Stimulated activated naive CD8-positive, alpha-beta T cell treated with anti-CD3 and anti-CD28 coated beads, Interleukin-15, Interleukin-2, amounts not matched to agents 100 U/mL and 50 U/mL, for 24 hours (primary cell): ENCODE measurements at places on chromosomes 6 and 20.

GRCh38 chr6:157019733-157020132 lies 242.6 kb downstream of the ARID1B start:
- no peak for DNase-seq

DNA sequence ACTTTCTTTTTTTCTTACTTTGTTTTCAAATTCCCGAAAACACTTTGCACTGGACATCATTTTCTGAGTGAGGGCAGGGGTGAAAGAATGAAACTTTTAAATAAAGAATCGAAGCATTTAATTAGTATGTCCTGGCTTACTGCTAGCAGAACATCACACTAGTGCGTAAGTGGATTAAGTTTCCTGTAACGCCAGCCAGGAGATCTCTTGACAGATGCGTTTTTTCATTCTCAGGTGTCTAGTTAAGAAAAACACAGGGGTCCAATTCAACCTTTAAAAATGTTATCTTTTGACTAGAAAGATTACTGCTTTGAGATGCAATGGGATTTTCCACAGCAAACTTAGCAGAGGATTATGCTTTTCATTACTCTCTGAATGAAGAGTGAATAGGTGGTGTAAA lies 858.8 kb upstream of the EPHA7 start:
- no peak for DNase-seq

DNA sequence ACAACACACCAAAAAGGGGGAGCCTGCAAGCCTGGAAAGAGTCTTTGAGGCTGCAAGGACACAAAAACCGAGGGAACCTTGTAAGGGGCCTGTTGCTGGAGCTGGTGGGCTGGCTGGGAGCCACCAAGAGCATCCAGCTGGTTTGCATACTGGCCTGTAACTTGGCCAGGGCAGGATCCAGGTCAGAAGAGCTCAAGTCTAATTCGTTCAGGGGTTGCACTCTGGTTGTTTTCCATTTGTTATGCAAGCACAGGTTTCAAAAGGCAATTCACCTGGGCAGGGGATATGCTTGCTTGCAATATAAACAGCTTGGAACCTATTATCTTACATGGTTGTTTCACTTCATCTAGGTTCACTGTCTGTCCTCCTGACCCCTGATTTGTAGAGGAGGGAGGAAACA lies 98.3 kb upstream of the GCM1 start:
- DNase-seq = no peak

- no peak for DNase-seq
These were observed 137.7 kb upstream of the C6orf118 start for GRCh38 chr6:165447141-165447540.

DNA sequence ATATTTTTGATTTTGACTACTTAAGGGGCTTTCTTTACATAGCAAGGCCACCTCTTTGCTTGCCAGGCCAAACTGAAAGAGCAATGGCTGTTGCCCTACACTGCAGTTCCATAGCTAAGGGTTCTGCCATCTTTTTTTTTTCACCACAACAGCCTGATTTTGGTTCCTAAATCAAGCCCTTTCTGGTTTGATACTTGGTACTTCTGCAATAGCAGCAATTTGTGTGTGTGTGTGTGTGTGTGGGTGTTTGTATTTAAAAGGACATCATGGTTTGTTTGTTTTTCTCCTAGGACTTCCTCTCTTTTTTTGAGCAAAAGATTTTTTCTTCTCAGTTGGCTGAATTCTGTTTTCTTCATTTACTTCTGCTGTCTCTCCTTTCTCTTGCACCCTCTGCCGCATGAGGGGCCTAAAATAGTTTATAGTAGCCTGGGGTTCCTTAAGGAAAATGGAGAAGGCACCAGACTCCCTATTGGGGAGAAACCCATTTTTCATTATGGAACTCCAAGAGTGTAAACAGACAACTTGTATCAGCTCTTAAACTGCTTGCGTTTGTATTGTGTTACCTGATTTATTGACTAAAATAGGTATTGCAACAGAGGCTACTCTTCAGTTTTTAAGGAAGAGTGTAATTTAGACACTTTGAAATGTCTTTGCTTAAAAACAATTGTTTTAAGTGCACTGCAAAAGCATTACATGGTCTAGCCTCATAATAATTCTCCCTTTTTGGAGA lies 12.2 kb upstream of the GCLC start:
- DNase-seq = no peak

DNA sequence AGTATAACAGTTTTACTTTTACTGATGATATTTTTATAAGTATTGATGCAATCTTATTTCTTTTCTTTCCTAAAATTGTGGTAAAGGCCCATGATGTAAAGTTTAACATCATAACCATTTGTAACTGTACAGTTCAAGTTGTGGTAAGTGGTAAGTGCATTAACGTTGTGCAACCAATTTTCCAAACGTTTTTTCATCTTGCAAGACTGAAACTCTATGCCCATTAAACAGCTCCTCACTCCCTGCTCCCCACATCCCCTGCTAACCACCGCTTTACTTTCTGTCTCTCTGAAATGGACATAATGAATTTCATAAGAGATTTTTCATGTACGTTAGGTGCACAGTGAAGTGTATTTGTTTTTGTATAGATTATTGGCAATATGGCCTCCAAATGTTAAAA lies 106.0 kb downstream of the PACRG start:
- no peak for DNase-seq

DNA sequence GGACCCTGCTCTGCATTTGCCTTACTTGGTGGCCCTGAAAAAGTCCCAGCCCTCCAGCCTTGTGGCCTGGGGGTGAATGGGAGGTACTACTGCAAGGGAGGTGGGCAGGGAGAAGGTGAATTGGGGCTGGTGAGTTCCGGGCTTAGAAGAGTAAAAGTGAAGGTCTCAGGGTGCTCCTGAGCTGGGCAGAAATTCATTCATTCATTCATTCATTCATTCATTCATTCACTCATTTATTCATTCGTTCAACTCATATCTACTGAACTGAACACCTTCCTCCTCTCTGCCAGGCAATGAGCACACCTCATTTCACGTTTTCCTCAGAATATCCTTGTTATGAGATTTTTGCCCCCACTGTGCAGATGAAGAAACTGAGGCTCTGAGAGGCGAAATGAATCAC lies 6.7 kb upstream of the DLGAP4 start:
- DNase-seq = no peak

DNA sequence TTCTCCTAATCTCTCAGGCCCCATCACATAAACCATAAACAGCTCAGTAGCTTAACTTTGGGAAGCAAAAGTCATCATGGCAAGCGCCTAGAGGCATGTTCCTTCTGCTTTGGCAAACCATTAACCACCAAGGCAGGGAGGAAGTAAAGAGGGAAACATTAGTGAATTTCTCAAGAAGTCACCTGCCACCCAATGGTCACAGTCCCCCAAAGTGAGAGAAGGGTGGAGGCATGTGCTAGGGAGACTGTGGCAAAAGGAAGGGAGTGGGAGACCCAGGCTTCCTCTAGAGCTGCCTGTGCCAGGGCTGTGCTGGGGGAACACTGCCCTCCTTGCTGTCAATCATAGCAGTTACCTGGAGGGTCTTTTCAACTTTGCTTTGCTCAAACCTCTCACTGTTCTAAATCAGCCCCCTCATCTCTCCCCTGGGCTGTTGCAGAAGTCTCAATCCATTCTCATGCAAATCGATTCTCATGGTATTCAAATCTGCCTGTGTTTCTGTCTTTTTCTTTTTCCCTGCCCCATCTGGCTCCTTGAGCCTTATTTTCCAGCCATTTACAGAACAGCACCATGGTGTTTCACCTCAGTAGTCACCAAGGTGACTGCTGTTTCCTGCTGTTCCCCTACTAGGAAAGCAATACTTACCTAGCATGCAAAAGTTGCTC lies 1.8 kb upstream of the RNF24 start:
- no peak for DNase-seq

- DNase-seq = no peak
These were observed 114.7 kb downstream of the ANKRD60 start for GRCh38 chr20:58113716-58114115.

- no peak for DNase-seq
These were observed 90.4 kb upstream of the TMEM30A start for GRCh38 chr6:75374961-75375400.

- no peak for DNase-seq
These were observed 264.0 kb downstream of the LAMA2 start for GRCh38 chr6:129146902-129147301.

DNA sequence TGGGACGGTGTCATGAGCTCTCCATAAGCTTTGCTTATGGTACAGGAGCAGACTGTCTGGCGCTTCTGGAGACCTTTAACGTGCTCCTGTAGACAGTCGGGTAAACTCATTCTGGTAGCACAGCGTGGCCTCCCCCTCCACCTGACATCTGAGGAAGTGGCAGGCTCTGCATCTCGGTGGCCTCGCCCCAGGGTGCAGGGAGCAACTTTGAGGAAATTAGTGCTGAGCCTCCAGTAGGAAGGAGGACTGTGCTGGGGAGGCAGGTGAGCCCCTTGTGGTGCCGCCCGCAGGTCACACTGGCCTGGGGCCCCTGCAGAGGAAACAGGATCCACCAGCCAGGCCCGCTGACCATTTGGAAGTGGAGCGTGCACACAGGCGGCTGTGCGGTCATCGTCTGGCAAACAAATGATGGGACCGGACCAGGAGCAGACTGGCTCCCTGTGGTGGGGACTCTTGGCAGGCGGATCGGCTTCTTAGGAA lies 57.9 kb downstream of the SYNJ2 start:
- DNase-seq = no peak

DNA sequence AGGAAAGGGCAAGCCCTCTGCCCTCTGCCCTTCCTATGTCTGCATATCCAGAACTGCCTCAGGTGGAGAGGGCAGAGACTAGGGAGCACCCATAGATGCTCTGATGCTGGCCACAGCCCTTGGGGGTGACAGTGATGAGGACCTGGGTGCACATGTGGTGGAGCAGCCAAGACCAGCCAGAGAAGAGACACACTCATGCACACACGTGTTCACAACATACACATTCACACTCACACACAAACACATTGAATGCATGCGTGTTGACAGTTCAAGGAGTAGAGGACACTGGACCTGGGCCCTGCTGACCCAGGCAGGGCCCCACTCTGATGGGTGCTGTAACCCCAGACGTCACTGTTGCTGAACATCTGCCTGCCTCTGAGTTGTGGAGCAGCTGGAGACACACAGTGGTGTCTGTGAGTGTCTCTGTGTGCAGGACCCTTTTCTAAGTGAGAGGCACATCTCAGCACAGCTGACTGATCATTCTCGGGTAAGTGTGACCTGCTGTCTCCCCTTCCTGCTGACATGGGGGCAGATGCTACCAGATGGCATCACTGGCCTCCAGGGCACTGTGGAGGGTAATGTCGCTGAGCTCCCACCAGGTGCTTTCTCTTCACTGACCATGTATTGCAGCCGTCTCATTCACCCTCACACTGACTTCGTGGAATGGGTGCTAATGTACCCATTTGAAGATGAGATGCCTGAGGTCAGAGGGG lies 30.1 kb upstream of the MAS1L start:
- DNase-seq = no peak

GRCh38 chr6:44896701-44897100 lies 431.4 kb upstream of the RUNX2 start:
- no peak for DNase-seq

GRCh38 chr6:110520209-110520965 lies 44.0 kb upstream of the SLC22A16 start:
- DNase-seq = no peak

DNA sequence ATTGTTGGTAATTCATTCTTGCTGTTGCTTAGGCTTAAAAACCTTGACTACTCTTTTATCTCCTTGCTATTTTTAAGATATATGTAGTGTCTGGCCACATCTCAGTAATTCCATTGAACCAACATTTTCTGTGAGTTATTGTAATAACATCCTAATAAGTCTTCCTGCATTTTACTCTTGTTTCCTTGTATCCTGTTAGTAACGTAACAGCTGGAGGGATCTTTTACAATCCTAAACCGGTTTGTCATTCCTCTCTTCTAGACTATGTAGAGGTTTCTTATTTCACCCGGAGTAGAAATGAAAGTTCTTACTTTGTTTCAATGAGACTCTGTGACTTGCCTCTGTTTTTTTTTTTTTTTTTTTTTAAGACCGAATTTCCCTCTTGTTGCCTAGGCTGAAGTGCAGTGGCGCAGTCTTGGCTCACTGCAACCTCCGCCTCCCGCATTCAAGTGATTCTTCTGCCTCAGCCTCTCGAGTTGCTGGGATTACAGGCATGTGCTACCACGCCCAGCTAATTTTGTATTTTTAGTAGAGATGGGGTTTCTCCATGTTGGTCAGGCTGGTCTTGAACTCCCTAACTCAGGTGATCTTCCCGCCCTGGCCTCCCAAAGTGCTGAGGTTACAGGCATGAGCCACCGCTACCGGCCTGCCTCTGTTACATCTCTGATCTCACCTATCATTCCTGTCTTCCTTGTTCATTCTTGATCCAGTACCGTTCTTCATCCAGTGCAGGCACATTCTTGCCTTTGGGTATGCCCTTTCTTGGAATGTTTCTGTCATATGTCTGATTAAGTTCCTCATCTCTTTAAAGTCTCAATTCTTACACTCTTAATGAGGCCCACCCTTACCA lies 44.7 kb downstream of the NCOA3 start:
- DNase-seq = no peak

DNA sequence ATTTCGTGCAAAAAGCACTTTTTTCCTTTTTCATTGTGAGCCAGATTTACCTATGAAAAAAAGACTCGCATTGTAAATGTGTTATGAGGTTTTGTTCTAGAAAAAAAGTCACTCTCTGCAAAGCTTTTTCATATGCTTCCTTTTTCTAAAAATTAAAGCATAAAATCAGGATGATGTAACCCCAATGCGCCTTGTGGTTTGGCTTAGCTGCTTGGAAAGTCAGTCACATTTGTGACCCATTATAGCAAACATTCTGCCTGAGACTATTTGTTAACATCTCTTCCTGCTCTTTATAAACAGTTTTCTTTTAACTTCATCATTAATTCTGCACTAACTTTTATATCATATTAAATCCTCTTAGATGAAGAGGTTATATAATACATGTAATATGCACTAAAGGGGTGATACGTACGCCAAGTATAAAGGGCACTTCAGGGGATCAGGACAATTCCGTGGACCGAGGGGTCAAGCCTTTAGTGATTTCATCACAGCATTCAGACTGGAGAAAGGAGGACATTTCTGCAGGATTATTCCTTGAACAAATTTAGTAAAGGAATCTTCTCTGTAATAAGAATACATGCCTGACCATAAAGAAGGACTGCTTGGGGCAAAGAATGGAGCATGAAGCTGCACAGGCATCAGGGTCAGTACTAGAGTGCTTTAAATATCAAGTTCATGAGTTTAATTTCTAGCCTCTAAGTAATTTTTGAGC lies 48.1 kb upstream of the SMLR1 start:
- DNase-seq = no peak

GRCh38 chr20:52777171-52777570 lies 195.0 kb upstream of the TSHZ2 start:
- DNase-seq = no peak

GRCh38 chr6:132390017-132390416 lies 11.3 kb downstream of the MOXD1 start:
- no peak for DNase-seq
